Stimulated activated CD4-positive, alpha-beta T cell treated with anti-CD3 and anti-CD28 coated beads, Interleukin-1b, Interleukin-23, amount 100 ng/mL, for 1 hour (primary cell): ENCODE measurements at places on chromosomes 1 and 21.

DNA sequence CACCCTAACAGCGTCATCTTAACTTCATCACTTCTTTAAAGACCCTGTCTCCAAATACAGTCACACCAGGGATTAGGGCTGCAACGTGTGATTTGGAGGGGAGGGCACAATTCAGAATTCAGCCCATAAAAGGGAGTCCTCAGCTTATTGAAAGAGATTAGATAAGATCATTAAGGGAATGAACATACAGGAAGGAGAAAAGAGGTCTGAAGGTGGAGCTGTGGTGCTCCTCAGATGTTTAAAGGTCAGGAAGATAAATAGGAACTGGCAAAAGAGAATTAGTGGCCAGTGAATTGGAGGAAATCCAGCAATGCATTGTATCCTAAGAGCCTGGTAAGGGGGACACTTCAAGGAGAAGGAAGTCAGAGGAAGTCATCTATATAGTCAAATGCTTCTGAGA, 113.5 kb downstream of the PROX1 start:
- DNase-seq = no peak

GRCh38 chr1:103561643-103562395, 9.6 kb upstream of the AMY2B start:
- DNase-seq = no peak

GRCh38 chr1:198620951-198621824, 17.7 kb upstream of the PTPRC start:
- no peak for DNase-seq

GRCh38 chr1:56817716-56818463, 1.3 kb downstream of the FYB2 start:
- DNase-seq = no peak

- DNase-seq = no peak
Measured at GRCh38 chr1:19866758-19867157, 15.4 kb upstream of the OTUD3 start.

- no peak for DNase-seq
Measured at GRCh38 chr1:84267476-84267875, 34.0 kb upstream of the SAMD13 start.

GRCh38 chr21:46559291-46559983, 45.4 kb downstream of the S100B start:
- DNase-seq = no peak

GRCh38 chr1:169949139-169949538, 55.4 kb upstream of the SCYL3 start:
- DNase-seq = no peak

DNA sequence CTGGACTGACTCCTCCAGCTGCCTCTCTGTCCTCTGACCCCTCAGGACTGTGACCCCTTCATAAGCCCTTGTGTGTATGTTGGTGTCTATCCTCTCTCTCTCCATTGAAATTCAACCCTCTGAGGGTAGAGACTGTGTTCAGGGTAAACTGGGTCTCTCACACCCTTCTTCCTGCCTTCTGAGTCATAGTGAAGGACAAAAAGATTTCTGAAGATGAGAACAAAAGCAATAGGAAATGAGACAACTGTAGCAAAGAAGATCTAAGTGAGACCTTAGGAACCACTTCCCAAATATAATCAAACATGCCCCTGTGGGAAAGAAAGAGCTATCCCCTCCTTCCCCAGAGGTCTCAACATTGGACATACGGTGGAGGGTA, 16.9 kb downstream of the NUAK2 start:
- no peak for DNase-seq
